ENCODE measurements at places on chromosomes 1 and 21.

DNA sequence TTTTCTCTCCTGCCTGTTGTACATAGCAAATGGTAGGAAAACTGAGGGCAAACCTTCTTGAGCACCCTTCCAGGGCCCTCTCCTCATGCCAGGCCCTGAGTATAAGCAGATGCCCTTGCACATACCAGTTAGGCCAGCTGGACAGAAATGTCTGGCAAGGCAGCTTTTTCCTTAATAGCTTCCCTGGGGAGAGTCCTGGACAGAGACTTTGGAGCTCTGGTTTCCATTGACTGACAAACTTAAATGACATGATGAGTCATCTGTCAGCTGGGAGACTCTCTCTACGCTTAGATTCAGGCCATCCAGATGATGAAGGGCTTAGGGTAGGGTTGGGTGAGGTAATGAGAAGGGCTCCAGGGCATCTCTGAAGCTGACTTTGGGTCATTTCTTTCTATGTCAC, 317.5 kb downstream of the ASTN1 start:
- no peak for DNase-seq

- no peak for DNase-seq
Observed at GRCh38 chr1:232599178-232600041, 30.5 kb downstream of the SIPA1L2 start.

- no peak for DNase-seq
Observed at GRCh38 chr1:192488058-192488457, 87.5 kb upstream of the RGS1 start.

DNA sequence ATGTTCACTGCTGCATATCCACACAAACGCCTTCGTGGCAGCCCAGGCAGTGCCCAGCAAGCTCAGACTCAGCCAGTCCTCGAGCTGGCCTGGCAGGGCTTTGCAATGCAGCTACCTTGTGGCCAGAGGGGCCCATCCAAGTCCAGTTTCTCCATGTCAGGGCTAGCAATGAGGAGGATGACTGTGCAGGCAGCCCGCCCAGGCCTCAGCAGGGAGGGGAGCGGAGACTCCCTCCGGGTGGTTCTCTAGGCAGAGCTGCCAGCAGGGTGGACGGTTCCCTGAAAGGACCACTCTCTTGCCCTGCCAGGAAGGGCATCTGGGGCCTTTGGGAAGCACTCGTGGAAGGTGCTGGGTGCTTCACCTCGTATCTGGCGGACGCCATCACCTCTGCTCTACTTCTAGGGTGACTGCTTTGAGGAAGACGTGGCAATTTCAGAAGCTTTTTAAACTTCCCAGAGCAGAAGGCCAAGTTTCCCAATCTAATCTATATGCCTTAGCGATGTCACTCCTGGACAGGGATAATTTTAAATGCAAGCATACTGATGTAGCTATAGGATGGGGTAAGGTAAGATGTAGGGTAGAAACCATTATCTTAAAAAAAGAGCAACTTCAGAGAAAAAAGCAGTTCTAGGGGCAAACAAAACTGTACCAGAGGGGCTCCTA, 56.2 kb downstream of the RUNX1 start:
- no peak for DNase-seq

DNA sequence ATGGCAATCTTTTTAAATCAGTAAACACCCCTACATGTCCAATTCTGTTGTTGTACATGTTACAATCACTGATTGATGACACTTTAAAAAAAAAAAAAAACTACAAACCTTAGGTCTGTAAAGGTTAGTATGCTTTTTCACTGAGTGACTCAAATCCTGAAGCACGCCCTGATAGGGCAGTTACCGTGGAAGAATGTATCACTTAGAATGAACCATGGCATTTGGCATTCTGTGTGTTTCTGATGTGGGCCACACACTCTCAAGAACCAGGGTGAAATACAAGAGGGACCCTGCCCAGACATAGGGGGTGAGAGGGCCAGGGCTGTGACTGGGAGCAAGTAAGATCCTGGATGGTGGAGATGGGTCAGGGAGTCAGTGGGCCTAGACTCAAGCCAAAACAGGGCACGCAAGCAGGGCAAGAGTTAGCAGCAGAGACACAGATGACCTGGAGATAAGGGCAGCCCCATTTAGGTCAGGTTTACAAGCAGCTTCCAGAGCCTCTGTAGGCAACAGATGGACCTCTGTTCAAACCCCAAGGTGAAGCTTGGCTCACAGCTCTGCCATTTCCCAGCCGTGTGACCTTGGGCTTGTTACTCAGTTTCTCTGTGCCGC, 47.6 kb upstream of the DMRTB1 start:
- no peak for DNase-seq

GRCh38 chr1:5911871-5912271, 80.4 kb downstream of the NPHP4 start:
- DNase-seq = no peak
